ENCODE measurements at places on chromosomes 11 and 22. TPM values are rescaled to one million over a fixed set of nuclear protein-coding genes. Genes with fewer than 3 reads are reported as not detected.

ANO1 gene
- polyA plus RNA-seq: not detected

UBXN1 gene
- polyA plus RNA-seq: 164 TPM

APOA4 gene
- 9,049 TPM for polyA plus RNA-seq

- H3K36me3 ChIP-seq: no peaks in the 10 kb centered on the region
- H3K4me3 ChIP-seq: no peak overlapping the region
- DNase-seq: no peak
- H3K27ac ChIP-seq: no peak overlapping the region
- H3K4me1 ChIP-seq: no peaks in the 10 kb centered on the region
Observed at GRCh38 chr22:48919187-48919590, 908.5 kb downstream of the BRD1 start.

DNA sequence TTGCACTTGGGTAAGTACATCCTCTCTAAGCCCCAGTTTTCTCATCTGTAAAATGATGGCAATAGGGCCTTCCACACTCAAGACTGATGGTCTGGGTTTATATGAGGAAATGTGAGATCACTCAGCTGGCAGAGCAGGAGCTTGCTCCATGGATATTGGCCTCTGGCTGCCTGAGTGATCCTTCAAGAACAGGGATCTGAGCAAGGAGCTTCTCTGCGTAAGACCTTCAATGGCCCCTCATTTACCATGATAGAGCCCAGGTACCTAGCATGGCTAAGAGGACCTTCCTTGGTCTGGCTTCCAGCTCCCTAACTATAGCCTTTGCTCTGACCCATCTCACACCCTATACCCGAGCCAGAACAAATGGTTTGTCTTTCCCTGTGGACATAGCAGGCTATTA is 5.5 kb downstream of the ROBO4 start:
- no peak for DNase-seq
- H3K27me3 ChIP-seq: no peaks in the 10 kb centered on the region
- no peaks in the 10 kb centered on the region for H3K4me1 ChIP-seq
- no peak overlapping the region for H3K27ac ChIP-seq
- H3K36me3 ChIP-seq: no peaks in the 10 kb centered on the region
- no peak overlapping the region for H3K4me3 ChIP-seq

DNA sequence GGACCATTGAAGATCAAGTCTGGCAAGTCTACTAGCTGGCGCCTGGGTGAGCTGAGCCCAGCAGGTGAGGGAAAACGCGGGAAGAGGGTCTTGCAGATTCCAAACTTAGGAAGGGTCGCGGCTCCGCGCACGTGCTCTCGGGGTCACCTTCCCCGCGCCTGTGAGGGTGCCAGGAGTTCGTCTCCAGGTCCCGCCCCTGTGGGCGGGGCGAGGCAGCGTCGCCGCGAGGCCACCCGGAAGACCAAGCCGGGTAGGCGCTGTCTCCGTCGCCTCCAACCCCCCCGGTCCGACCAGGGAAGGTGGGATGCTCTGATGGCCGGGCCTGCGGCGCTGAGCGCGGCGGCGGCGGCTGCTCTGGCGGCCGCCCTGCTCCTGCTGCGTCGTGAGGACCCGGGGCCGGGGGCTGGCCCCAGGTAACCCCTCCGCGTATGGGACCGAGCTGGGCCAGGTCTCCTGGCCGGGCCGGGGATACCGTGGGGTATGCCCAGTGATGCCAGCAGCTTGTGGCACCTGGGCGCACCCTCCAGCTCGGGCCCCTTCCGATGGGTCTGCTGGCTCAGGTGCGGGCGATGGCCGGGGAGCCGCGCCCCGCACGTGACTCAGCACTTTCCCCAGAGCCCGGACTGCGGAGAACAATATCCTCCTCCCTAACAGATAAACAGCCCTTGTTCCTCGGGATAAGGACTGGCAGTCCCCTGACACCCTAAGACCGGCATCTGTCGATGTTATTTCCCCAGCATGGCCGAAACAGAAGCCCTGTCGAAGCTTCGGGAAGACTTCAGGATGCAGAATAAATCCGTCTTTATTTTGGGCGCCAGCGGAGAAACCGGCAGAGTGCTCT is at the start of gene HTATIP2:
Gene HTATIP2 (plus strand): TSS at position 215 of the 841 bp plus-strand sequence. CDS start 524 bp downstream, at position 739.
- peak within 1 kb of the TSS; percentile 86 for H3K4me3 ChIP-seq
- peak; percentile 84 for DNase-seq
- H3K27ac ChIP-seq: peak within 1 kb of the TSS; percentile 50
- H3K27me3 ChIP-seq: no peaks in the 10 kb centered on the region
- no peaks in the 10 kb centered on the region for H3K36me3 ChIP-seq
- H3K4me1 ChIP-seq: peaks cover 20% of the 10 kb centered on the region

DNA sequence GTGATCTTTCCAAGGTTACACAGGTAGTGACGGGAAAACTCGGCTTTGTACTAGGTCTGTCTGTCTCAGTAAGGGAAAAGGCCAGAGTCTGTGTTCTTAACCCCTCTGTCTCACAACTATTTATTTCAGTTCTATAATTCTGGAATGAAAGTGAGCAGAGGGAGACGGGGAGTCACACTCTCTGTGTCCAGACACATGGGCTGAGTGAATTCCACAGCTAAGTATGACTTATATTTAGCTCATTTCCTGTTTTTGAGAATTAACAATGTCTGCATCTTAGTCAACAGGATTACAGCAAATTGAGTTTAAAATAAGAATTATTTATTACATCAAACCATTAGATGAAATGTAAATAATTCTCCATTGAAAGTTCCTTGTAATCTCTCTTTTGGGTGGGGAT is 62.5 kb upstream of the OR4B1 start:
- no peak overlapping the region for H3K4me3 ChIP-seq
- H3K36me3 ChIP-seq: no peaks in the 10 kb centered on the region
- no peaks in the 10 kb centered on the region for H3K4me1 ChIP-seq
- DNase-seq: no peak
